Astrocyte of the cerebellum (primary cell): ENCODE measurements at places on chromosomes 1 and 21.

GRCh38 chr1:111516005-111516535 lies 12.6 kb upstream of the ADORA3 start:
- DNase-seq, result no peak

DNA sequence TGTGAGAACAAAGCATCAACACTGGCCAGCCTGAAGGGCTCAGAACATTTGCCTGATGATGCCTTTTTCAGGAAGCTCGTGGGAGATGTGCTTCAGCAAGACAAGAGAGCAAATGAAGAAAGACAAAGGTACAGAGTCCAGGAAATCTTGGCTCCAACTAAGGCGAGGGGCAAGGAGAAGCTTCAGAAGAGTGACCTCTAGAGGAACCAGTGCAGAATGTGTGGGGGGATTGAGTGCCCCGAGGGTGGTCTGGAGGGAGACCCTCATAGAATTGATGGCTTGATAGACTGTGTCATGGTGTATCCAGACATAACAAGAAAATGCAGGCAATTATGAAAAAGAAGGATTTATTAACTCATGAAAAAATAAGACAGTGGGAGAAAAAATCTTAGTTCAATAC lies 15.3 kb upstream of the NLRP3 start:
- no peak for DNase-seq

GRCh38 chr1:93324486-93325464 lies 20.9 kb upstream of the DR1 start:
- peak; percentile 29 for DNase-seq

- no peak for DNase-seq
Observed at GRCh38 chr1:155979597-155980343, 1.4 kb upstream of the ARHGEF2 start.

- no peak for DNase-seq
Observed at GRCh38 chr1:21875621-21876063, 61.5 kb downstream of the HSPG2 start.

DNA sequence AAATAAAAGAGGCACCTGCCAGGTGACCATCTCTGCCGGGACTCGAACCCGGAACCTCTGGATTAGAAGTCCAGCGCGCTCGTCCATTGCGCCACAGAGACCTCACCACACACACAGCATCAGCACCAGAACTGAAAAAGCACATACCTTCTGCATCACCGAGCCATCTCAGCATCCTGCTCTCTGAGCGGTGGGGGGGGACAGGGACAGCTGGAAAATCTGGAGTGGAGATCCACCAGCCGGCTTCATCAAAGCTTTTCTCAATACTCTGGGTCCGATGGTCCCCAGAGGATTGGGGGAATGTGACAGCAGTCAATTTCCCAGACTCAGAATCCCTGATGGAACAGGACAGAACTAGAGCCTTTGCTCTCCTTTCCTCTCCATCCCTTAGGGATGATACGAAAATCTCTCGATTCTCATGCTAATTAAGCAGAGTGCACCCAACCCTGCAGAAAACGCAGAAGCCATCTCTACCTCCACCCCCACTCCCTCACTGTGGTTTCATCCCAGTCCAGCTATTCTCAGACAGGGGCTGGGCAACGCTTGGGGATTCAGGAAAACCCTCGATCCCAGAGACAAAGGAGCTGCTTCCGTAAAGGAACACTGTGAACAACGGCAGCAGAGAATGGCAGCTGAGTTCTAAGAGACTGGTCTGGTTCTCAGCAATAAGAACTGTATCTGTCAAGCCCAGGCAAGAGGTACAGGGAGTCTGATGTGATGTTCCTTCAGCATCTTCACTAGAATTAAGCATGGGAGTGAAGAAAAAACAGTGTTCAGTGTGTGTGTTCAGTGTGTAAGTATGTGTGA lies 29.6 kb upstream of the CADM3 start:
- peak; percentile 51 for DNase-seq

DNA sequence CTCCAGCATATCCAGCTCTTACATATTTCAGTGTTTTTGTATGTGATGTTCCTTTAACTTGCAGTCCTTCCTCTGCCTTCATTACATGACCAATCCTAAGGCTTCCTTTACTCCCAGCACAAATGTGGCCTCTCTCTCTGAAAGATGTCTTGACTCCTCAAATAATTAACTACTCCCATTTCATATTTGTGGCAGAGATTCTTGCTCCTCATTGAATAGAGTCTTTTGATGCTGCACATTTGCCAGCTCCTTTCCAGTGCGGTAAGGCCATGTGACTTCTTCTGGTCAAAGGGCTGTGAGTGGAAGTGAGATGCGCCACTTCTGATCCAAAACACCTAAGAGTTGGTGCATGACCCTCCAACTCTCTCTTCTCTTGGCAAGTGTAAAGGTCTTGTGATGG lies 19.1 kb upstream of the LAMC1 start:
- no peak for DNase-seq
